ENCODE measurements at places on chromosomes 12 and 14. TPM values are rescaled to one million over a fixed set of nuclear protein-coding genes. Genes with fewer than 3 reads are reported as not detected.
A peak's percentile ranks its signal among the peaks of the same experiment; 100 is the strongest.

The KLRG1 gene
- total RNA-seq: 4.3 TPM

DNA sequence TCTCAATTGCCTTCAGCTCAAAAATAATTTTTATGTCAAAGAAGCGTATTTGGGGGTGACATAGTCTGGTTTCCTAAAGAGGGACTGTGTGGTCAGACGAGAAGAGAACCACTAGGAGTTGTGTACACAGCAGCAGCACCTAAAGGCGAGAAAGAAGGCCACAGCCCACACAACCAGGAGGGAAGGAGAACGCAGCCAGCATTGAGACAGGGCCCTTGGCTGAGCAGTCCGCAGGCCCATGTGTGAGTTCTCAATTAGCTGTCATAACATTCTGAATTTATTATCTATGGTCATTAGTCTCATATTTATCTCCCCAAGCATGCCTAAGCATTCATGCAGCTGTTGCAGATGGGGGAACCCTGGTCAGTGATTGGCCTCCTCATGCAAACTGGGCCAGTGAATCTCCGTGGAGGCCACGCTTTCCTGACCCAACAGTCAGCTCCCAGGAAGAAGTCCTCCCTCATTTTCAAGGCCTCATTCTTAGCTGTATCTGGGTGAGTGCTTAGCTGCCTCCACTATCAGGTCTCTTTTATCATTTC is 81.2 kb upstream of the ATF7IP start:
- no peak overlapping the region for H3K27ac ChIP-seq
- no peak for DNase-seq
- H3K27me3 ChIP-seq: no peaks in the 10 kb centered on the region
- H3K36me3 ChIP-seq: no peaks in the 10 kb centered on the region
- no peaks in the 10 kb centered on the region for H3K4me1 ChIP-seq

GRCh38 chr14:74302152-74302628 is 544 bp downstream of the ABCD4 start:
- H3K36me3 ChIP-seq: peaks cover 23% of the 10 kb centered on the region
- H3K4me1 ChIP-seq: peaks cover 14% of the 10 kb centered on the region
- H3K4me3 ChIP-seq: peak overlapping the region; percentile 46

The KLRC3 gene
- not detected for total RNA-seq

DNA sequence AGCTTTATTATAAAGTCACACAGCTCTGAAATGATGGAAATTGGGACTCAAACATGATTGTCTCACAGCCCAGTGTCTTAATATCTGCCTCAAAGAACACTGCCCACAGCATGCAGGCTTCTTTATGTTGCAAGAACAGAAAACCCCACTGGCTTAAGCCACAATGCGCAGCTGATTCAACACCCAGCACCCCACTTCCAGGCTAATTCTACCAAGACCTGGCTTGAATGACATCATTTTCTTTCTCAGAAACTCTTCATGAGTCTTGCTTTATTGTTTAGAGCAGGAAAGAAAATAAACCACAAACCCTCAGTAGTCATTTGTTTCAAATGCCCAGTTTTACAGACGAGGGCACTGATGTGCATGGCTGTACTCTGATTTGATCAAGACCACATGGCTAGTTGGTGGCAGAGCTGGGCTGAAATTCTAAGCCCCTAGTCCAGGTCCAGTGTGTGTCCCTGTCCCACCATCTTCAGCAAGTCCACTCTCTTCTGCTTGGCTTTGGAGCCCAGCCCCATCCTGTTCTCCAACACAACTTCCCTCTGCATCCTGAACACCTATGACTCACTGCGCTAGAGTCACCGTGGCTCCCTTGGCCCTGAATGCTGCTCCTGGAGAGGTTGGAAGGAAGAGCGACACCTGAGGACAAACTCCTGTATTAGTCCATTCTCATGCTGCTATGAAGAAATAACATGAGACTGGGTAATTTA is 50.3 kb upstream of the SRSF5 start:
- H3K4me3 ChIP-seq: no peak overlapping the region
- H3K36me3 ChIP-seq: peaks cover 2% of the 10 kb centered on the region
- no peaks in the 10 kb centered on the region for H3K27me3 ChIP-seq

DNA sequence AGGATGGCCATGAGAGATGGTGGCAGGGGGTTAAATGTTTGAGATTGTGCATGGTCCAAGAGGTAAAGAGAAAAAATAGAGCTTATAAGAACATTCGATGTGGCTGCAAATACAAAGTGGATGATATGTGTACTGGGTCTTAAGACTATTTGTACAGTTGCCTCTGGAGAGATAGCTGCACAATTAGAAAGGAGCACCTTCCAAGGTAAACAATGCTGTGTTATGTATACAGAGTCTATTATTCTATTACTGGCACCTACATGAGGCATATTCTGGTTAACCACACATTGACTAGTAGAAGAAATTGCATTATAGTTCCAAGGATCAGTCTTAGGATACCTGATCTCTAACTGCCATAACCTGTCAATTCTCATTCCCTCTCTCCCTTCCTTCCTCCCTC is 238.0 kb upstream of the FOXN3 start:
- H3K27me3 ChIP-seq: no peaks in the 10 kb centered on the region
- H3K27ac ChIP-seq: no peak overlapping the region
- H3K4me1 ChIP-seq: no peaks in the 10 kb centered on the region
- H3K36me3 ChIP-seq: no peaks in the 10 kb centered on the region
- no peak overlapping the region for H3K4me3 ChIP-seq

DNA sequence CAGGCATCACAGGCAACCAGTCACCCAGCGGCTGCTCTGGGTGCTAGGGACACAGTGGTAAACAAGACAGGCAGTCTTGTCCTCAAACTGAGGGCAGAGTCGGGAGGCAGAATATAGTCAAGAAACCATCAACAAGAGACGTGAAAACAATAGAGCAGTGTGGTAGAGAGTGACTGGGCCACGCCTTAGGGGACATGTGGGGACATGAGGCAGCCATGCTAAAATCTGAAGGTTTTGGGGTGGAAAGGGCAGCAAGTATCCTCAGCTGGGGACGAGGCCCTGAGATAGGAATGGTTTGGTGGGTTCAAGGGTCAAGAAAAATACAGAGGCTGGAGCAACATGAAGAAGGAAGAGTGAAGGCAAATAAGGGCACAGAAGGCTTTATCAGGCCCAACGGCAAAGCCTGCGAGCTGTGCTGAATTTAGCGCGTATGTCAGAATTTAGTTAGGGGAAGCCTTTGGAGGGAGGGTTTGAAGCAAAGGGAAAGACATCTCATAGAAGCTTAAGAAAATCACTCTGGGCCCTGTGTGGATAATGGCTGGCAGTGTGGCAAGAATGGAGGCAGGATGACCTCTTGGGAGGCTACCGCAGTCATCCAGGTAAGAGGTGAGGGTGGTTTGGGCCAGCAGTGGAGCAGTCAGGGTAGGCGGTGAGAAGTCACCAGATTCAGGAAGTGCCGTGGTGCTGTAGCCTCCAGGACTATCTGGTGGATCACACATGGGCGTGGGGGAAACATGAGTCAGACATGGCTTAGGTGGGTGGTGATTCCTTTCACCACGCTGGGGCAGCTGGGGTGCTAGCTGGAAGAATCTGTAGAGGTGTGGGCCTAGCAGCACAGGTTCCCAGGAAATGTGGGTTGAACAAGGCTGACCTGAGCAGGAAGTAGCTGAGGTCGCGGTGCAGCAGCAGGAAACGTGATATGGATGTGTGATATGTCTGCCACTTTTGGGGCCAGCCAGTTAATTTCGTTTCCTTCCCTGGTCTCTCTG is 3.0 kb downstream of the EVL start:
- no peaks in the 10 kb centered on the region for H3K36me3 ChIP-seq
- H3K4me1 ChIP-seq: no peaks in the 10 kb centered on the region
- peak; percentile 16 for DNase-seq
- no peaks in the 10 kb centered on the region for H3K27me3 ChIP-seq
- H3K4me3 ChIP-seq: no peak overlapping the region

- no peak for DNase-seq
- H3K27me3 ChIP-seq: no peaks in the 10 kb centered on the region
- H3K36me3 ChIP-seq: no peaks in the 10 kb centered on the region
- H3K4me3 ChIP-seq: no peak overlapping the region
- peaks cover 7% of the 10 kb centered on the region for H3K4me1 ChIP-seq
- H3K27ac ChIP-seq: no peak overlapping the region
These were observed 25.0 kb upstream of the SYCP3 start for GRCh38 chr12:101764051-101764792.

GRCh38 chr12:109783965-109784244 is 49.3 kb downstream of the TRPV4 start:
- no peak for DNase-seq
- no peaks in the 10 kb centered on the region for H3K36me3 ChIP-seq
- no peaks in the 10 kb centered on the region for H3K4me1 ChIP-seq
- H3K27me3 ChIP-seq: no peaks in the 10 kb centered on the region
- H3K27ac ChIP-seq: no peak overlapping the region

GRCh38 chr14:52089218-52089617 is 20.4 kb upstream of the NID2 start:
- DNase-seq: no peak
- no peaks in the 10 kb centered on the region for H3K36me3 ChIP-seq
- no peak overlapping the region for H3K4me3 ChIP-seq
- no peaks in the 10 kb centered on the region for H3K27me3 ChIP-seq
- peaks cover 28% of the 10 kb centered on the region for H3K4me1 ChIP-seq

GRCh38 chr12:15318841-15319240 is 3.5 kb upstream of the PTPRO start:
- H3K36me3 ChIP-seq: no peaks in the 10 kb centered on the region
- no peak for DNase-seq
- no peak overlapping the region for H3K27ac ChIP-seq
- peaks cover 3% of the 10 kb centered on the region for H3K27me3 ChIP-seq
- H3K4me3 ChIP-seq: no peak overlapping the region

DNA sequence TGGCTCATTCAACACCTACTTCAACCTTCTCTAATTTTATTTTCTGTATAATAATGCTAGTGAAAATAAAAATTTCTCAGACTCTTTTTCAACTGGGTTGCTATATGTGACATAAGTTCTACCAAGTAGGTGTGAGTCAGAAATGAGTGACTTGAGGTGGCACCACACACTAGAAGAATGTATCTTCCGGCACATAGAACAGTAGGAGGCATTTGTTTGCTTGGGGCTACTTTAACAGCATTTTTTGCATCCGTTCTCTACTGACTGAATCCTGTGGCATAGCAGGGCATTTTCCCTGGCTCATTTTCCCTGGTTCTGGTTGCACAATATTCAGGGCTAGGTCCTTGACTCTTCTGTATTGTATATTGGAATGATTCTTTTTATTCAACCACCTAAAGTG is 194.0 kb upstream of the SLC16A7 start:
- H3K4me1 ChIP-seq: no peaks in the 10 kb centered on the region
- no peak for DNase-seq
- no peak overlapping the region for H3K4me3 ChIP-seq
- H3K27me3 ChIP-seq: no peaks in the 10 kb centered on the region
- no peak overlapping the region for H3K27ac ChIP-seq

GRCh38 chr12:120726510-120726793 is 826 bp downstream of the ACADS start:
- peak overlapping the region; percentile 81 for H3K4me3 ChIP-seq
- peaks cover 16% of the 10 kb centered on the region for H3K36me3 ChIP-seq
- no peaks in the 10 kb centered on the region for H3K27me3 ChIP-seq

The CCDC175 gene
- not detected for total RNA-seq

DNA sequence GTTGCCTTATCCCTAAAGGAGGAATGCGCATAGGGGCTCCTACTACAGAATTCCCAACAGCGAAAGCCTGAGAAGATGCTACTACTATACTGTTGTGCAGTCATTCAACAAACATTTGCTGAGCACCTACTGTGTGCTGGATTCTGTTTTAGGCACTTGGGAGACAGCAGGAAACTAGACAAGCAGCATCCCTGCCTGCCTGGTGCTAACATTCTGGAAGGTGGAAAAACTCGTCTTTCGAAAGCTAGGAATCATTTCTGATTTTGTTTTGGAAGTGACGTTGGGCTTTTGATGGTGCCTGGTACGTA is 131.5 kb upstream of the NCOR2 start:
- H3K4me3 ChIP-seq: no peak overlapping the region
- H3K36me3 ChIP-seq: no peaks in the 10 kb centered on the region
- DNase-seq: no peak
- H3K27me3 ChIP-seq: no peaks in the 10 kb centered on the region
- peaks cover 58% of the 10 kb centered on the region for H3K4me1 ChIP-seq

DNA sequence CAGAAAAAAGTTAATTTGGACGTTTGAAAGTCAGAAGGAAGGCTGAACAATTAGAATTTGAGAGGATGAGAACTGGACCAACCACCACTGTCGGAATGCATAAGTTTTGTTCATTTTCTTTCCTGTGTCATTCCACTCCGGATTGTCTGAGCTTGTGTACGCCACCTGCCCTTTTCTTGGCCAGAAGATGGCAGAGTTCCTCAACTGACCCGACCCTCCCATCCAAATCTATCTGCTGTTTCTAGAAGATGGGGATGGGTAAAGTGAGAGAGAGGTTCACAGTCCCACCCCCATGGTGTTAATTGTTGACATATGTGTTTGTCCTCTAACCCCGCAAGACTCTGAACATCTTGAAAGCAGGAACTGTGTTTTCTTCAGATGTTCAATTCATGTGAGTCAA is 388.0 kb downstream of the VRK1 start:
- no peaks in the 10 kb centered on the region for H3K27me3 ChIP-seq
- H3K4me3 ChIP-seq: no peak overlapping the region
- H3K4me1 ChIP-seq: no peaks in the 10 kb centered on the region
- DNase-seq: no peak

DNA sequence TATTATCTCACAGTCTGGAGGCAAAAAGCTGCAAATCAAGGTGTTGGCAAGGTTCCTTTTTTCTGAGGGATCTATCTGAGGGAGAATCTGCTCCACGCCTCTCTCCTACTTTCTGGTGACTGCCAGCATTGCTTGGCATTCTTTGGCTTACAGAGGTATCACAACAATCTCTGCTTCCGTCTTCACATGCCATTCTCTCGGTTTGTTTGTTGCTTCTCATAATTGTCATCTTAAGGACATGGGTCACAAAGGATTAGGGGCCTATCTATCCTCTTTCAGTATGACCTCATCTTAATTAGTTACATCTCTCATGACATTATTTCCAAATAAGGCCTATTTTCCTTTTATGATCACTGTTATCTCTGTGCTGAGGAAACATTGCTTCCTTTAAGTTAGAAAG is 345.0 kb downstream of the FOXG1 start:
- no peak overlapping the region for H3K4me3 ChIP-seq
- H3K27me3 ChIP-seq: no peaks in the 10 kb centered on the region
- no peaks in the 10 kb centered on the region for H3K36me3 ChIP-seq
- H3K4me1 ChIP-seq: no peaks in the 10 kb centered on the region
- no peak overlapping the region for H3K27ac ChIP-seq
- DNase-seq: no peak

DNA sequence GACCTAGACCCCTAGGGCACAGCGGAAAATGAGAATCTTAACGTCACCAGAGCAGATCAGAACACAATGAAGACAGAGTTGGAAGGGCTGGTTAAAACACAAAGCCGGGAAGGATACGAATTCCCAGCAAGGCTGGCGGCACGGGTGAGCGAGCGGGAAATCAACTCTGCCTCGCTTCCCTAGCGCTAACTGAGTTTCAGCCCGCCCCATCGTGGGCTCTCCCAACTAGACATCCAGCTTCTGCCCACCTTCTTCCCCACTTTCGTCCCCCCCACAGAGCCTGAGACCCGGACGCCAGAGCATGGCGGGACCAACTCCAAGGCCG is 377 bp downstream of the CCNT1 start:
- H3K27me3 ChIP-seq: no peaks in the 10 kb centered on the region
- H3K36me3 ChIP-seq: peaks cover 5% of the 10 kb centered on the region
- no peak for DNase-seq
- peak overlapping the region; percentile 85 for H3K27ac ChIP-seq
